MG63 (cell line): ENCODE measurements at places on chromosomes 1 and 21.
A peak's percentile ranks its signal among the peaks of the same experiment; 100 is the strongest.

DNA sequence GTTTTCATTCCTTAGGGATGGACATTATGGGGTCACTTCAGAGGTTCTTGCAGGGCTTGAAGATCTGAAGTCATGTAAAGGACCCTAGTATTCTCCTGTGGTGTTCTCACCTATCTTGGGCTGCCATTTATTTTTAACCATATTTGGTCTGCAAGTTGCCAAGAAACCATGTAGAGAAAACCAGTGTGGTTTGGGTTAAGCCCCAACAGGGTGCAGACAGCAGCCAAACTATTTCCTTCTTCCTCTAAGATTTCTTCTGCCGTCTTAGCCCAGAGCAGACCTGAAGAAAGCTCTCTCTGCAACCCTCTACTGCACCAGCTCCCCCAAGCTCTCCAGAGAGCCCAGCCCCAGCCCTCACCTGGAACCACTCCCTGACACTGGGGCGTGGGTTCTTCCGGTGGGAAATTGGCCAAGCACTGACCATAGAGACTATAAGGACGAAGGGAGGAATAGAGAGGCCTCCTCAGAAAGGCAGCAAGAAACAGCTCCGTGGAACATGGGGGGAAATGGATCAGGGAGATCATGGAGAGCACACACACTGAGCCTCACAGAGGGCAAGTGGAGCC lies 136.6 kb downstream of the SYF2 start:
- no peak for DNase-seq

DNA sequence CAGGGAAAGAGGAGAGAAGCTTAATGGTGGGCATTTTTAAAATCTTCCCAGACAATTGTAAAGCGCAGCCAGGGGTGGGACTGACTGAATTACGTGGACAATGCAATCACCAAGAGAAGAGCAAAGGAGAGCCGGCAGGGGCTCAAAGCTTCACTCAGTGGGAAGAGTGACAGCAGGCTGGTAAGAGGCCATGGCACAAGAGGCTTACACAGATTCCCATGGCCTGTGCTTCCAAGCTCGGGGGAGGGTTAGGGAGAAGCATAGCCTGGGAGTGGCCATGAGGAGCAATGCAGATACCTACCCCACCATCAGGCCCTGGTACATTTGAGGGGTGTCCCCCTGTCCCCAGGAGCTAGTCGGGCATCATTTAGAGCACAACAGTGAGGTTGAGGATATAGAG lies 27.1 kb upstream of the SEC16B start:
- no peak for DNase-seq

GRCh38 chr1:238485912-238486209 lies 595.1 kb upstream of the ZP4 start:
- peak; percentile 64 for DNase-seq

DNA sequence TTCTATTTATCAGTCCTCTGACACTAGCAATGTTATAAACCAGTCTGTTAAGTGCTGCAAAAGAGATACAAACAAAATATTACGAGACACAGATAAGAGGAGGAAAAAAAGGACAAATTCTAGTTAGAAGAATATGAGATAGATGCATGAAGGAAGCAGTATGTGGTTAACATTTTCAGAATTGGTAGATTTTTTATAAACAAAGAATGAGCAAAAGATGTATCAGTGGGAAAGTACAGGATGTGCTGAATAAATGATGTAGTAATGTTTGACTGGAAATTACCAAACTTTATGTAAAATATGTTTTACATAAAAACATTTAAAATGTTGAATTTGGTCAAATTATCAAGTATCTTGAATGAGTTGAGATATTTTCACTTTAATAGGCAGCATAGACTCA lies 574.2 kb downstream of the NUF2 start:
- no peak for DNase-seq

DNA sequence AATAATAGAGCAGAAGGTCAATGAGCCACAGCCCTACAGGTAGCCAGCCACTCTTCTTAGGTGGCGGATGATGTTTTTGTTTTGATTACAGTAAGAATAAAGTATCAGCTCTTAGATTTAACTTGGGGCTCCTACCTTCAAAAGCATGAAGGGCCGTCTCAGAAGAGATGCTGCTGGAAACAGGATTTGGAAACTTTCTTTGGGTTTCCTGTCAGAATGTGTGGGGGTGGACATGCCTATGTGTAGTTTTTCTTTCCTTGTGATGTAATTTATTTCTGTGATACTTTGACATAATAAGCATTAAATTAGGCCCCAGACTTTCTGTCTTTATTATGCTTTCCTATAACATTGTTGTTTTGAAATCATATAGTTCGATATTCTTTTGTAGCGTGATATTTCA lies 1.5 kb downstream of the RAP1A start:
- no peak for DNase-seq

DNA sequence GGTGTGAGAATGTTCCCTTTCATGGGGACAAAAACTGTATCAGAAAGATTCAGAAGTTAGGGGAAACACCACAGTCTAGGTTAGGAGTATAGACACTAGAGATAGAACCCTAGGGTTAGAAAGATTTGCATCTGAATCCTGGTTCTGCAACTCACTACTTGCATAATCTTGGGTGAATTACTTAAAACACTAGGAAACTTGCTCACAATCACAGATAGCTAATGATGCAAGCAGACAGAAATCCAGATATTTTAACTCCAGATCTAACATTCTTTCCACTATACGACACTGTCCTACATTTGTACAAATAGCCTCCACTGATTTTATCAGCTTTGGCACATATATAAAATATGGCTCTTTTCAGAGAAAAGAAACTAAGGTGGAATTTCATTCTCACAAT lies 30.8 kb upstream of the GLIS1 start:
- DNase-seq, result no peak

DNA sequence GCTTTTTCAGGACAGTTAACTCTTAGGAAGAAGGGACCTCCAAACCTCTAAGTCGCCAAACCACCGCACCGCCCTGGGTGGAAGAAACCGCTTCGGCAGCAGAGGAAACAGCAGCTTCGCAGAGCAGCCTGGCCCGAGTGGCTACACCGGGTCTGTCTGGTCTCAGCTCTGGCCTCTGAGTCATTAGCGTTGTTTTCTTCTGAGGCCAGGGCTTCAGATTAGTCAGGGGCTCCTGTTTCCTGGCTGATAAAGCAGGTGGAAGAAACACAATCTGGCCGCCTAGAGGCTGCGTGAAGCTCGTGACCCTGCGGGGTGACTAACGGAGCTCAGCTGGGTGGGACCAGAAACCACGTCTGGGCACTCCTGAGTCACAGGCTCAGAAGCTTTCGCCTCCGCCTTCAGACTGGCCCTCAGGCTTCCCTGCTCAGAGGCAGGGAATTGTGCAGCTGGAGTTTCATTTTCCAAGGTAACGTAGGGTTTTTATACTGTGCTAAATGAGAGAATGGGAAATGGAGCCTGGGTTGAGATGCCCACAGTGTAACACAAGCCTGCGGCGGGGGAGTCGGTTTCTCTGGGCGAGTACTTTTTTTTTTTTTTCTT lies 44.9 kb downstream of the CHAF1B start:
- peak; percentile 98 for DNase-seq

- no peak for DNase-seq
Measured at GRCh38 chr1:229001467-229002011, 266.3 kb downstream of the RHOU start.

DNA sequence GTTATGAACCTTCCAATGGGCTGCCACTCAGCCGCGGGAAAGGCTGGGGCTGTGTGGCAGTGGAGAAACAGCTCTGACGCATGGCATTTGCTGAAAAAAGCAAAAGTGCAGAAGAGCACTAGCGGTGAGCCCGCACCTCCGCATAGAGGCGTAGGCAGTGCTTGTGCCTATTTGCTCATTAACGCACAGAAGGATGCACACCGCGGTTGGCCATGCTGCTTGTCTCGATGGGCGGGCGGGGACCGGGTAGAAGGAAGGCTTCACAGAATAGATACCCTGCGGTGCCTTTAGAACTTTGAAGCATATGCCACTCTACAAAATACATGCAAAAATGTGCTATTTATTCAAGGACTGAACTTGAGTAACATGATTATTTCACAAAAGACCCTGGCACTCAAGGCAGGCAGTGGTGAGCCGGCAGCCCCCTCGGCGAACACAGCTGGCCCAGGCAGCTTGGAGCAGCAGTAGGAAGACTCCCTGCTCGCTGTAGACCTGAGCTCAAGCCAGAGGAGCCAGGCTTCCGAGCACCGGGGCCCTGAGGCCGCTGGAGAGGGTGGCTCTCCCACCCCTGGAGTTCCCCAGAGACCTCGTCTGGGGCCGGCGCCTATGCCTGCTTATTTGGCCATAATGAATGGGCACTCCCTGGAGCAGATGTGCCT lies 71.5 kb downstream of the SIK1 start:
- DNase-seq, result no peak

GRCh38 chr1:168303716-168304540 lies 23.3 kb downstream of the TBX19 start:
- no peak for DNase-seq

DNA sequence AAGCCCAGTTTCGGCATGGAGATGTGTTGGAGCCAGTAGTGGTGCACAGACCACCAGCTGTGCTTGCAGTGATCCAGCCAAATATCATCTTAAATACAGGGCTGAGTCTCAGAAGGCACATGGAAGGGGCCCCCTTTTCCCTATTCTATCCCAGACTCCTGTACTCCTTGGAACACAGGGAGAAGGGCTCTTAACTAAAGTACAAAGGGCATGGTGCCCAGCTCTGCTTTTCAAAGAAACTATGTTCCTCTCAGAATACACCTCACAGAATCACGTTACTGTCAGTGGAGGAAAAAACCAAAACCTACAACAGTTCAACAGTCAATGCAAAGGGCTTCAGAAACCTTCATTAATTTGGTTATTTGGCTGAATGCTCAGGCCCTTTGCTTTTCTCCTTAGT lies 180.6 kb upstream of the C1orf105 start:
- DNase-seq, result no peak

DNA sequence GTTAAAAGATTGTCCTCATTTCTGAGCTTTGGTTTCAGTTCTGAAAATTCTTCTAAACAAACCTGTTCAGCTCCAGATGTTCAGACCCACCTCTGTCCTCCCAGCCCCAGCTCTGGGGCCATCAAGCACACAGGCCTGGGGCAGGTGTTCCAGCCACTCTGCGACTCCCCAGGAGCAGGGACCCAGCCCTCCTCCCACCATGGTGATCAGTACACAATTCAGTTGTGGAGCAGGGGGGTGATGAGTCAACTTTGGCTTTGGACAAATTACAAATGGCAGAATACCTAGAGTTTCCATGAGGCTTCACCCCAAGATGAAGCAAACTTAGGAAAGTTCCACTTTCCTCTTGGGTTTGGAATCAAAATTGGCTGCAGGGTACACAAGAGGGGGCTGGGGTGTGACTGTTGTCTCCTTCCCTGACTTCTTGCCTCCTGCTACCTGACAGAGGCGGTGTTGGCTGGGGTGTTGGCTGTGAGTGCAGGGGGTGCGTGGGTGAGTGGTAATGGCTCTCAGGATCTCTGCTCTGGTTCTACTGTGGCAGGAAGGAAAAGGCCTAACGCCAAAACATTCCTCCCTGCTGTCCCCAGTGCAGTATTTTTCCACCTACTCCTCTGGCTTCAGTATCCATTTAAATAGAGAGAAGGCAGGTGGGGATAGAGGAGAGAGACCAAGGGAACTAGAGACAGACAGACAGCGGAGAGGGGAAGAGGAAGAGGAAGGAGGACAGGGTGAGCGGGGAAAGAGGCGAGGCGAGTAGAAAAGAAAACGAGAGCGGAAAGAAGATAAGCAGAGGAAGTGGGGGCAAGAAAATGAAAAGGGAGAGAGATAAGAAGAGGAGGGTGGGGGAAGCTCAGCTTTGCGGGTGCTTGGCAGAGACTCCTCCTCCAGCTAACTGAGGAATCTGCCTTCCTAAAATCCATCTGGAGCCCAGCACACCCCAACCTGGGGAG lies 20.6 kb upstream of the LRRN2 start:
- no peak for DNase-seq

DNA sequence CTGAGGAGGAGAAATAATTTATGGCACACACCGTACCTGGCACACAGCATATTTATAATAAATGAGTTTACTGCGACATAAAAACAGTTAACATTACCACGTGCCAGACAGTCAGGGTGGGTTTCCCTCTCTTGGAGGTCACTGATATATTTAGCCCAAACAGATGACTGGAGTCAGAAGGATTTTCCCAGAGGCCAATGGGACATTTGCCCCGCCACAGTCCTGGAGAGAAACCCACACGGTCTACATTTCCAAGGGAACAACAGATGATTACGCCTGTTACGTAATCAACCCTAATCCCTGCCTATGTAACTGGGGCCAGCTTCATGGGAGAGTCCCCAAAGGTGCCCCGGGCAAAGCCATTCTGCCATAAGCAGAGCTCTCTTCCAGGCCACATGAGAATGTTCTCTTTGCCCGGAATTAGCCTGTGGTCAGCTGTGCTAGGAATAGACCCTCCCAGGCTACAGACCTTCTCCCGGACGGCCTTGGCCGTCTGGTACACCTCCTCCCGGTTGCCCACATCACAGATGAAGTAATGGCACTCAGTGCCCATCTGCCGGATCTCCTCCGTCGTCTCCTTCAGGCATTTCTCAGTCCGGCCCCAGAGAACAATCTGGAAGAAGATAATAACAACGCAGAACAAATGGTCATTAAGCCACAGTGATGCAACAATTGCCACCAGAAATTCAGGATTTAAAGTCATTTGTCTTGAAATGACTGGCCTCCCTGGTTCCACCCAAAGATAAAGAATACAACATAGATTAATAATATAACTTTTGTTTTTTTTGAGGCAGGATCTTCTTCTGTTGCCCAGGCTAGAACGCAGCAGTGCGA lies 37.7 kb downstream of the DHRS3 start:
- DNase-seq, result peak; percentile 39

- no peak for DNase-seq
Measured at GRCh38 chr1:31733389-31734219, 29.8 kb upstream of the COL16A1 start.

DNA sequence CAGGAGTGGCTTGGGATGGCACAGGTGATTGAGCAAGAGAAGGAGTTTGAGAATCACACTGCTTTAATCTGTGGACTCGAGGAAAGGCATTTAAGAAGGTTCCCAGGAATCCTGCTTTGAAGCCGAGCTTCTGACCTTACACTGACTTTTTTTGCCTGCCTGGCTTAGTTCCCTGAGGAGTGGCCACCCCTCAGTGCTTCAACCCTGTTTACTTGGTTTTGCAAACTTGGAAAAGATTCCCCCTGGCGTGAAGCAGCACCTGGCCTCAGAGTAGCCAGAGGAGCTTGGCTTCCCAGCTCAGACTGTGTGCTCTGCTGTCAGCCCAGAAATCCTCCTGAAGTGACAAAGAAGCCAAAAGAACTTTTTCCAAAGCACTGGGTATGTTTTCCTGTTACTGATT lies 48.5 kb upstream of the LDLRAP1 start:
- no peak for DNase-seq

DNA sequence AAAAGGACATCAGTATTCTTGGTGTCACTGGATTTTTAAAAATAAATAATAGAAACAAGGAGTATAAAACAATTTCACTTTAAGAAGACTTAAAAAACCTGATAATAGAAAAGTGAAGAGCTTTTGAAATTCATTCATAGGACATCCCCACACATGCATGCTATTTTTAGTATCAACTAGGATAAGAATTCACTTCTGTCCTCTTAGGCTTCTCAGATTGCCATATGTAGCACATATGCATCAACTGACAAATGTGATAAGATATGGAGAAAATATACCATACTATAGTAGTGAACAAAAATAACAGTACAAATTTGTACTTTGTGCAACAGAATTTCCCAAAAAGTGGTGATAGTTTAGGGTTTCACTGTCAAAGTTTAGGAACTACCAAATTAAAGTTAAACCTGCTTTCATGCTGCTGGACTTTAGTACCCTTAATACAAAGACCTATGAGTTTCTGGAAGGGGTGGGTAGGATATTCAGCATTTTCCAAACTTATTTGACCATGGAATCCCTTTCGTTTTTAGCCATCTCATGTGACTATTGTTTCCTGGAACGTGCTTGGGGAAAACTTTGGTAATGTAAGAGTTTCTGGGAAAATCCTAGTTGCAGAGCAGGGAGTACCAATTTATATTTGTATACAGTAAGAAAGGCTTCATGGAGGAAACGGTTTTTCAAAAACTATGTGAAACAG lies 19.8 kb downstream of the RPRD2 start:
- DNase-seq, result no peak
